ENCODE measurements at places on chromosomes 13 and 19.

DNA sequence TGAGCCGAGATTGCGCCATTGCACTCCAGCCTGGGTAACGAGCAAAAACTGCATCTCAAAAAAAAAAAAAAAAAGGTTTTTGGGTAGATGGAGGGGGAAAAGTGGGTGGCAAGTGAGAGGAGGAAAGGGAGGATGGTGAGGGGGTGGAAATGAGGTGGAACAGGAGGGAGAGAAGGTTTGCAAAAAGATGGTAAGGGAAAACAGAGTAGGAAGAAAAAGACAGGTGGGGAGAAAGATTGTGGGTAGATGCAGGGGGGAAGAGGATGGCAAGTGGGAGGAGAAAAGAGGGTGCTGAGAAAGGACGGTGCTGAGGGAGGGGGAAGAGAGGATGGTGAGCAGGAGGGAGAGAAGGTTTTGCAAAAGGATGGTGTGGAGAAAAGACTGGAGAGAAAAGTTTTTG is 57.8 kb upstream of the C1QTNF9B start:
- DNase-seq: no peak

DNA sequence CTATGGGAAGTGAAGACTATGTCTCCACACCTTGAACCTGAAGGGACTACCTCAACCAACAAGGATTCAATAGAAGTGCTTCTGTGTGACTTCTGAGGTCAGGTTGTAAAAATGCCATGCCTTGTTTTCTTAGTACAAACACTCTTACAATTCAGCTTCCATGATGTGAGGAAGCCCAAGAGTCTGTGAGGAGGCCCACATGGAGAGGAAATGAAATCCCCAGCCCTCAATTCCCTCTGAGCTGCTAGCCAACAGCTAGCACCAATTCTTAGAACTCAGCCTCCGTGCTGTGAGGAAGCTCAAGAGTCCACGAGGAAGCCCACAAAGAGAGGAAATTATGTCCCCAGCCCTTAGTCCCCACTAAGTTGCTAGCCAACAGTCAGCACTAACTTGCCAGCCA is 12.6 kb upstream of the LMTK3 start:
- DNase-seq: no peak

DNA sequence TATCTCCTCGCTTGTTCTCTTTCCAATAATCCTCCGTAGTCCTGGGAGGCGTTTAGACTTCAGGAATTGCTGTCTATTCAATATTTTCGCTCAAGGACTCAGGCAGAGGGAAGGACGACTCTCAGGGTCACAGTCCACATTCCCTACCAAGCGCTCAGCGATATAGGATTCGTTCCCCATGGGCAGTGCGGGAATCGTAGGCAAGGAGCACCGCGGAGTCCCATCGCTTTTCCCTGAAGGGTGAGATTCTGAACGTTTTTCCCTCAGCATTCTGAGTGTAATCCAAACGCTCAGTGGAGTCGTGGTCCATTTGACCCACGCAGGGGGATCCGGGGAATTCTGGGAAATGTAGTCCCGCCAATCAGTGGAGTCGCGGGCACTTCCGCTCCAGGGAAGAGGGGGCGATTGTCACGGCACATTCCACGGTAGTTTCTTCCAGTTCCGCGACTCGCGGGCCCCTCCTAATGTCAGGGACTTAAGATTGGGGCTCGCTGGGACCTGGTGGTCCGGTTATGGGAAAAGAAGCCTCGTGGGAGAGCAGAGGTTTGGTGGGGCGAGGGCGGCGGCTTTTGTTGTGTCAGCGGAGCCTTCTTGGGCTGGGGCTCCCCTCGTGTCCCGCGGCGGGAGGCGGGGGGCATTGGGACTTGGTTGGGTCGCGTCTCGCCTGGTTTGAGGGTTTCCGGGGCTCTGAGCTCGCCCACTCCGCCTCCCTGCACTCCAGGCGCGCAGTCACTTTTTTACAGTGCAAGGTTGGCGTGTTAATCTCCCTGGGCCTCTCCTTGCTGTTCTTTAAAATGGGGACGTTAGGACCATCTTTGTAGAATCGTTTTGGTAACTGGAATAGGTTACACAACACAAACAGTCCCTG is at the start of gene ZNF234:
TSS of gene ZNF234 (plus strand) at position 364 of the 868 bp plus-strand sequence. CDS start 3,079 bp downstream, outside the sequence.
- DNase-seq: peak; percentile 80

GRCh38 chr19:11704626-11705025 is 34.1 kb downstream of the ZNF823 start:
- no peak for DNase-seq

DNA sequence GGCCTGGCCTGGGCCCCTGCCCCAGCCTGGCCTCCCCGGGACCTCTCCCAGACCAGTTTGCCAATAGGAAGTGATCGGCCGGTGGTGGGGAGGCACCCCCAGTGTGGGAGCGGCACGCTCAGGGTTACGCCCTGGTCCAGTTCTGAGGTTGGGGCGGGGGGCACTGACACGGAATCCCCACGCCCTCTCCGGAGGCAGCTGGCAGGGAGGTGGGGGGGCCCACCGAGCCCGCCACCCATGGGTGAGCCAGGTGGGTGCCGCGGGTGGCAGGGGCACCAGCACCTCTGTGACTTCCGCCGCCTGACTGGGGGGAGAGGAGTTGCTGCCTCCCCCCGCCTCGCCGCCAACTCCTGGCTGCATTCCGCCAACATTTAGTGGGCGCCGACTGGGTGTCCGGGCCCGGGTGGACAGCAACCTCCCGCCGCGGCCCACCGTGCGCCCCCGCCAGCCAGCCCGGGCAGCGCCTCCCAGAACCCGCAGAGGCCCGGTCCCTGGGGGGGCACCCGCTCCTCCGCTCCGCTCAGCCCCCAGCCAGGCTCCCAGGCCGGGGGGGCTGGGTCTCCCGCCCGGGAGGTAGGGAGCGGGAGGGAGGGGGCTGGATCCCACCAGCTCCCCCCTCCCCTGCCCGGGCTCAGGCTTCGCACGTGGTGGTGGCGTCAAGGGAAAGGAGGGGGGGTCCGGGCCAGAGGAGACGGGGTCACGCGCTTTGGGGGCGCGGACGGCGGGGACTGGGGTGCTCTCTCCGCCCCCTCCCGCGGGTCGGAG is 2.0 kb downstream of the ZBTB7A start:
- peak; percentile 36 for DNase-seq

DNA sequence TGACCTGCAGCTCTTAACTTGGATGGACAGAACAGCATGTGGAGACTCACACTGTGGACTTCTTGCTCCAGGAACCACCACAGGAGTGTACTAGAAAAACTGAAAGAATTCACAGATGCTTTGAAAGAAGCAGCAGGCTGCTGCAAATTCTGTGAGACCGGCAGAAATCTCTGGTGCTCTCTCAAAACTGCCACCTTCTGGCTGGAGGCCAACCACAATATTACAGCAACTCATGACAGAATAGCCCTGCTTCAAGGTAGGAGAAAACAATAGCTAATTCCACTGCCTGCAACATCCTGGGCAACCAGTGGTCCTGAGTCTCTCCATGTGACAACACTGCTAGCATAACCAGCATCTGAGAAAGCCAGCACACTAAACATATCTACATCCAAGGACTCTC is 26.9 kb downstream of the CDK8 start:
- DNase-seq: no peak

- peak; percentile 28 for DNase-seq
Measured at GRCh38 chr13:110055089-110055488, 251.9 kb downstream of the COL4A1 start.

DNA sequence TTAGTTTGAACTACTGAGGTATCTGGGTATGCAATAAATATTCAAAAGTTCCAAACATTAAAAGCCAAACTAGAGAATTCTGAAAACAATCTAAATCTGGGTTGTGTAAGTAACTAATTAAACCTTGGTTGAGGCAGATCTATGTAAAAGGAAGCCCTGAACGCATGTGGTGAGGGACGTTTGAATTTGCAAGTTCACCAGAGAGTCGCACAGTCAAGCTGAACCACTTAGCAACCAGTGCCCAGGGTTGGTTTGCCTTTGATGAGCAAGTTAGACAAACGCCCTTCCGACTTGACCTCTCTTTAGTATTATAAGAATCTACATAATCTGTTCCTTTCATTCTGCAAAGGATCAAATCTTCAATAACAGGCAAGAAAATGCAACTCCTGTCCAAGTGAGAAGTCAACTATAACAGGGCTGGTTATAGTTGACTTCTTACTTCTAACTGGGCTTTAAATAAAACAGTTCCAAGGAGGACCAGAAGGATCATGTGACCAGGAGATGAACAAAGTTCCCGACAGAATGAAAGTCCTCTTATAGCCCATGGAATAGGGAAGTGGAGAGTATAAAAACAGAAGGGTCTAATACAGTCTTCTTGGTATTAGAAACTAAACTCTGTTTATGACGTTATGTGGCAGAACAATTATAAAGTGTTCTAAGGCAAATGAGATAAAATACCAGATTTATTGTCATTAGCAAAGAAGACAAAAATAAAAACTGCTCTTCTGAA is 40.6 kb downstream of the PHF11 start:
- no peak for DNase-seq

DNA sequence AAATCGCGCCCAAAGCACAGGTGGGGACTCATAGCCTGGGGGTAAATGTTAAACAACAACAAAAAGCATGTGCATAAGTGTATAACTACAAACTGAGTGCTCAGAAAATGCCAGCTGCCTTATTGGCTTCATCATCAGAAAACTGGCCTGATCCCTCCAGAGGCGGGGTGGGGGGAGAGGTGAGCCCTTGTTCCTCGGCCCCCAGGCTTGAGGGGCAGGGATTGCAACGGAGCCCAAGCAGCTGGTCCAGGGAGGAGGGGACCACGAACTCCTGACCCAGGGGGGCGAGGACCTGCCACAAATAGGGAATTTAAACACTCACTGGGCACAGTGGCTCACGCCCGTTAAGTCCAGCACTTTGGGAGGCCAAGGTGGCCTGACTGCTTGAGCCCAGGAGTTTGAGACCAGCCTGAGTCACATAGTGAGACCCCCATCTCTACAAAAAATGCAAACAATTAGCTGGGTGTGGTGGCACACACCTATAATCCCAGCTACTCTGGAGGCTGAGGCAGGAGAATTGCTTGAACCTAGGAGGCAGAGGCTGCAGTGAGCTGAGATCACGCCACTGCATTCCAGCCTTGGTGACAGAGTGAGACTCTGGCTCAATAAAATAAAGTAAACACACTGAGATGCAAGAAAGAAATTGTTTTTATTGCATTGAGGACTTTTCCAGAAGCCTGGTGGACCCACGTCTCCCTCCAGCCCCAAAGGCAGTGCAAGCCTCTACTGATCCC is 8.7 kb downstream of the SIRT6 start:
- no peak for DNase-seq

GRCh38 chr13:51771418-51772104 is 32.4 kb downstream of the DHRS12 start:
- no peak for DNase-seq

Data from fibroblast of skin of right quadriceps (primary cell).